Natural killer cell (primary cell): ENCODE measurements at places on chromosomes 12 and 14.

DNA sequence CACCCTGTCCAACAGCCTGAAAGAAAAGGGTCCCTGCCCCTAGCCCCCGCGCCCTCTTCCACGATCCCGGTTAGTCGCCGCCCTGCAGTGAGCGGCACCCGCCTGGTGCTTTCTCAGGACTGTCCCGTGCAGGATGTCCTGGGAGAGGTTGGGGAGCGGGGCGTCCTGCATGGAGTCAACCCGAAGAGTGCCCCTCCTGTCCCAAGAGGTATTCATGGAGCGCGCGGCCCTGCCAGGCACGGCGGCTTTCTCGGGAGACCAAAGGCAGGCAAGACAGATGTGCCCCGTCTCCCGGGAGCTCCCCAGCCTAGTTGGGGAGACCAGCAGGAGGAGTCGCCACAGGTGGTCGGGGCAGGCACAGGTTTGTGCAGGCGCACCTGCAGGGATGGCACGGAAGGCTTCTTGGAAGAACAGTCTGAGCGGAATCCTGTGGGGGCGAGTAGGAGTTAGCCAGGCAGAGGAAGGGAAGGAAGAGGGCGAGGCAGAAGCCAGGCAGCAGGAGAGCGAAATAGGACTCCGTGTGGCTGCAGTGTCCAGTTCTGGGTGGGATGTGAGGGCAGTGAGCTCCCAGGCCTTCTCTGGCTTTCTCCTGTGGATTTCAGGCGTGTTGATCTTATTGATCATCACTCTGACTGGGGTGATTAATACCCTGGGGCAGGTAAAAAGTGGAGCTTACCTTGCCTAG lies 723 bp downstream of the SIVA1 start:
- DNase-seq, result no peak

DNA sequence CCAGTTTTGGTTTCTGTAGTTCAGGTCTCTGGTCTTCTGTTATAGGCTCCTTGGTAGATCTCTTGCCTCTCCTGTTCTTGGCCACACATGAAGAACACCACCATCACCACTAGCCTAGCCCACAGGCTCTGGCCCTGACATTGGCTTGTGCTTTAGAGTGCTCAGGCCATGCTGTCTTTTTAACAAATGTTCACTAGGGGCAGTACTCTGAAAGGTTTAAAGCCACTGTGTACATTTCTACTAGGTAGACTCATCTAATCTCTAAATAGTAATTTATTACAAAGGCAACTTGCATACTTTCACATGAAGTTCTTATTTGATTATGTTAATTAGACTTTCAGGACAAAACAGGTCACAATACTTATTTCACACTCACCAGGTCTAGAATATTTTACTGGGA lies 38.3 kb downstream of the PDE6H start:
- no peak for DNase-seq

- DNase-seq, result no peak
These were observed 116.3 kb upstream of the VASH1 start for GRCh38 chr14:76644855-76645518.

DNA sequence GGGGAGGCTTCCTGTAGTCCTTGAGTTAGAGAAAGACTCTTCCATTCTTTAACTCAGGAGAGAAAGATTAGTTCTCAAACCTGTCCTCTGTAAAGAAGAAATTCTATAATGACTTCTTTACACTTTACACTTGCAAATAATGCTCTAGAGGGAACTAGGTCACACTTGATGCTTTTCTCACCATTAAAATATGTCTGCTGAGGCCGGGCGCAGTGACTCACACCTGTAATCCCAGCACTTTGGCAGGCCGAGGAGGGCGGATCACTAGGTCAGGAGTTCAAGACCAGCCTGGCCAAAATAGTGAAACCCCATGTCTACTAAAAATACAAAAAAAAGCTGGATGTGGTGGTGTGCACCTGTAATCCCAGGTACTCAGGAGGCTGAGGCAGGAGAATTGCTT lies 6.3 kb downstream of the NTN4 start:
- no peak for DNase-seq

DNA sequence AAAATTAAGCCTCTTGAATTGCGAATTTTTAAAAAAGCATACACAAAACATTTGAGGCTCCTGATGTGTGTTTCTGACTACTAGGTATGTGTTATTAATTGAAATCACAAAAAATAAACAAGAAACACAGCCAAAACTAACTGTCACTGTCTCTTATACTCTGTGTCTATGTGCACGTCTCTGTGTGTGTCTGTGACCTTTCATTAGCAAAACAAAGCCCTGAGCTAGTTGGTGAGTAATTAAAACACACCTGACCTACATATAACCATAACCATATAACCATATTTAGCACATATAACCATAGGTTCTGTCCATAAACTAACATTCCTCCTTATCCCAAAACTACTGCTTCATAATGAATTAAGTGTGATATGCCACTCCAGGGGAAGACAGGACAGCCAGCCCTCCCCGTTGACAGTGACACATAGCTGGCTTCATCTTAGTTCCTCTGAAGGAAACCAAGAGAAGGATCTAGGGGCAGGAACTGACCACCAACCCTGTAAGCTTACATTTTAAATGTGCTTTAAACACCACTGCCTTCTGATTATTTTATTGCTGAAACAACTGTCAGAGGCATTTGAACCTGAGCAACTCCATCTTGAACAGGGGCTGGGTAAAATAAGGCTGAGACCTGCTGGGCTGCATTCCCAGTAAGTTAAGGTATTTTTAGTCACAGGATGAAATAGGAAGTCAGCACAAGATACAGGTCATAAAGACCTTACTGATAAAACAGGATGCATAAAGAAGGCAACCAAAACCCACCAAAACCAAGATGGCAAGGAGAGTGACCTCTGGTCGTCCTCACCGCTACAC lies 106.7 kb downstream of the PPP2R5E start:
- DNase-seq, result no peak

DNA sequence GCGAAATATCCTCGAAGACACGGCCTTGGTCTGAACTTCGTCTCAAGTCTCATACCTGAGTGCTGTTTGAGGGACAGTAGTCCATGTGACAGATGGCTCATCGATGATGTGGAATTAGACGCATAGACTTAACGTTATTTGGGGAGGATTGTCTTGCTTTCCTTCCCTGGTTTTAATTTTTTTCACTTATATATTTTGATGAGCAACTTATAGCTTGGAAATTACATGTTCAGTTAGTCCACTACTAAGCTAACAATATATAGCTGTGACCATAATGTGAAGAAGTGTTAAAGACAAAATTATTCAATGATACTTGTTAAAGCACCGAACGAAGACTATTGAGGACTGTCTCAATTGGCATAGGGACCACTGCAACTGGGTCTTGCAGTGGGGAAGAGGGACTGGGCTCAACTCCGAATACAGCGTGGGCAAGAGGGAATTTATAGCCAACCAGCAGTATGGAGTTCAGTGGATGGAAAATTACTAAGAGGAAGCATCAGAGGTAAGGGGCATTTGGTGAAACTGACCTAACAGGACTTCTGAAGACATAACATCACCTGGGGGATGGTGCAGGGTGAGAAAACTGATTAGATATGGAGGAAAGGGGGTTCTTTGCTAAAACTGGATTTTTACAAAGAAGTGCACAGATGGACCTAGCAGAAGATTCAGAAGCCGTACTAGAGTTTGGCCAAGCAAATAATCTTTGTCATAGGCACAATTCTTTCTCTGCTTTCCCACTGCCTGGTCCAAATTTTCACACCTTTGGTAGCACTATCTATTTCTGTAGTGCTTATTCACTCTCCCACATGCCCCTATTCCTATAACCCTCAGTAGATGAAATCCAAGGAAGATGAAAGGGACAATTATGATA lies 910 bp upstream of the TM7SF3 start:
- DNase-seq, result no peak

DNA sequence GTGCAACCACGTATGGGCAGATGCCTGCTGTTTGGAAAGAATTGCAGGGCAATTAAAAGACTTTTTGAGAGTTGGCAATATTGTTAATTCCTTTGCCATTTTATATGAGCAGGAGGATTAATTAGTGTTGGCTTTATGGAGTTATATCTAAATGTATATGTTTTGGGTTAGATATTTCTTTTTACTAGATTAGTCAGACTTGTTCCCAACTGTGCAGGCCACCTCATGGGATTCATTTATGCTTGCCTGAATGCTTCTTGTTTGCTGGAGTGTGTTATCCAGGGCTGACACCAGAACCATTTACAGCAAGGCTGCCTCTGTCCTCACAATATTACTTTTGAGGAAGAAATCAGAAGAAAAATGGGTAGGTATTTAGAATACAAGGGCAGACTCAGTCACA lies 192.5 kb downstream of the KTN1 start:
- no peak for DNase-seq

DNA sequence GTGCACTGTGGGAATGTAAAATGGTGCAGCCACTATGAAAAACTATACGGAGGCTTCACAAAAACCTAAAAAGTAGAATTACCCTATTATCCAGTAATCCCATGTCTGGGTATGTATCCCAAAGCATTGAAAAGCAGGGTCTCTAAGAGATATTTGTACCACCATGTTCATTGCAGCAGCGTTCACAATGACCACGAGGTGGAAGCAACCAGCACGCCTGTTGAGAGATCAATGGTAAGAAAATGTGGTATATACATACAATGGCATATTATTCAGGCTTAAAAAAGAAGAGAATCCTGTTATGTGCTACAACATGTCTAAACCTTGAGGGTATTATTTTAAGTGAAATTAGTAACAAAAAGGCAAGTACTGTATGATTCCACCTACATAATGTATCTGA lies 910 bp upstream of the NOPCHAP1 start:
- DNase-seq, result no peak

GRCh38 chr14:98919434-98919833 lies 352.6 kb downstream of the BCL11B start:
- no peak for DNase-seq

- no peak for DNase-seq
These were observed 12.8 kb upstream of the NRDE2 start for GRCh38 chr14:90344331-90345238.

- no peak for DNase-seq
These were observed 14.2 kb upstream of the DLK1 start for GRCh38 chr14:100712490-100712889.

DNA sequence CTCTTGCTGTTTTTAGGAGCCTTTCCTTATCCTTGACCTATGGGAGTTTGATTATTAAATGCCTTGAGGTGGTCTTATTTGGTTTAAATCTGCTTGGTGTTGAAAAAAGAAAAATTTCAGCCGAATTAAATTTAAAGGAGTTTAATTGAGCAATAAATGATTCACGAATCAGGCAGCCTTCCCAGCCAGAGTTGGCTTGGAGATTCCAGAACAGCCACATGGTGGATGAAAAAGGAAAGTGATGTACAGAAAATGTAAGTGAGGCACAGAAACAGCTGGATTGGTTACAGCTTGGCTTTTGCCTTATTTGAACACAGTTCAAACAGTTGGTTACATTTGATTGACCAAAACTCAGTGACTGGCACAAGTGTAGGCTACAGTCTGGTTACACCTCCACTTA lies 69.7 kb downstream of the WASHC3 start:
- DNase-seq, result no peak

GRCh38 chr14:33352821-33353220 lies 414.1 kb downstream of the NPAS3 start:
- DNase-seq, result no peak

GRCh38 chr12:122951406-122951805 lies 14.9 kb downstream of the ABCB9 start:
- no peak for DNase-seq

DNA sequence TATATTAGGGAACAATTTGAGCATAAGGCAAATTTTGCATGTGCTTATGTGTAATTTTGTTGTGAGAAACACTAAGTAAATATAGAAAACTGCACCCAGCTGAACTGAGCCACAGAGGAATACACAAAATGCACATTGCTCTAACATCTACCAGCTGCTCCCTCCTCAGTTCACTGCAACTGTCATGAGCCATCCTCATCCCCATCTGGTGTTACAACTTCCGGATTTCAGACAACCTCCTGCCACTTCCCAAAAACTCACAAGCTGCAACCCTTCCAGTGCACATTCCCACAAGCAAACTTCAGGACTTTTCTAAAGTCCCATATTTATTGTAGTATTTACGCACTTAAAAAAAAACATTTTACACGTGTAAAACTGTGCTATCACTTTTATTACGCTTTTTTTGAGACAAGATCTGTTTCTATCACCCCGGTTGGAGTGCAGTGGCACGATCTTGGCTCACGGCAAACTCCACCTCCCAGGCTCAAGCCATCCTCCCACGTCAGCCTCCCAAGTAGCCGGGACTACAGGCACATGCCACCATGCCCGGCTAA lies 169.1 kb upstream of the TBX3 start:
- no peak for DNase-seq

GRCh38 chr14:102140027-102140749 lies 491 bp downstream of the WDR20 start:
- DNase-seq, result peak; percentile 26

- no peak for DNase-seq
These were observed 29.8 kb downstream of the DIO3 start for GRCh38 chr14:101591121-101591520.

GRCh38 chr14:94180655-94181271 lies 6.6 kb downstream of the PPP4R4 start:
- DNase-seq, result no peak

DNA sequence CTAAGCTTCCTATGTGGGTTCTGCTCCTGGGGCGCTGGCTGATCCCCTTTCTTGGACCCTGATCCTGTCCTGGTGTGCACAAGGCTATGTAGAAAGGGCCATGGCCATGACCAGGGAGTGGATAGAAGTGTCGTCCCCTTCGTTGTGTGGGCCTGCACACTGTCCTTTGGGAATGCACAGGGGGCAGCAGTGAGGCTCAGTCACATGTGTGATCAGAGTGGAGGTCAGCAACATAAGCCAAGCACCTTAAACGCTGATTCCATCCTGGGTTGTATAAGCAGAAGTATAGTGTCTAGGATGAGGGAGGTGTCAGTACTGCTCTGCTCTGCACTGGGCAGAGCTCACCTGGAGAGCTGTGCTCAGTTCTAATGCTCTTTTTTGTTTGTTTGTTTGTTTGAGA lies 48.4 kb downstream of the ESRRB start:
- no peak for DNase-seq

DNA sequence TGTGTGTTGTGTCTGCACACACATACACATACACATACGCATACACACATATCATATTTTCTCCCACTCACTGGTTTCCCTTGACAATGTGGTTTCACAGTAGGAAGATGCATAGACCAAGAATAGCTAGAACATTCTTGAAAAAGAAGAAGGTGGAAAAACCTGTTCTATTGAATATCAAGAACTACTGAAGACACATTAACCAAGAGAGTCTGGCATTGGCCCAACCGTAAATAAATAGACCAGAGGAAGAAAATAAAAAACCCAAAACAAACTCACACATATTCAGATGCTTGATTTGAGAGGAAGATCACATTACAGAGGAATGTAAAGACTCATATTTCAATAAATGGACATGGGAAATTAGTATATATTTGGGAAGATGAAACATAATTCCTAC lies 311.3 kb downstream of the FOXG1 start:
- no peak for DNase-seq

- peak; percentile 54 for DNase-seq
These were observed 630 bp downstream of the FOS start for GRCh38 chr14:75279153-75279762.
